A549 treated with DMSO at 1 μM for 4 hours (cell line): ENCODE measurements at places on chromosomes 6 and 20. TPM values are rescaled to one million over a fixed set of nuclear protein-coding genes. Genes with fewer than 3 reads are reported as not detected.

SAMD3 gene
- not detected in 5 replicates for total RNA-seq

SALL4 gene
- total RNA-seq = 1.3 to 2.2 TPM (median 1.6 TPM) in 5 replicates

VWA7 gene
- total RNA-seq = 1.4 to 2.0 TPM (median 1.8 TPM) in 5 replicates

TCF19 gene
- 13.2 to 16.2 TPM (median 14.4 TPM) in 5 replicates for total RNA-seq

TOMM34 gene
- total RNA-seq = 41.5 to 47.8 TPM (median 42.5 TPM) in 5 replicates

TGM2 gene
- 354 to 502 TPM (median 461 TPM) in 5 replicates for total RNA-seq

CTAGE9 gene
- not detected in 5 replicates for total RNA-seq

C6orf52 gene
- total RNA-seq = 1.7 to 2.8 TPM (median 2.0 TPM) in 5 replicates

SOX4 gene
- 12.3 to 21.7 TPM (median 16.2 TPM) in 5 replicates for total RNA-seq

SIRPD gene
- not detected in 5 replicates for total RNA-seq

LBP gene
- 0.79 to 1.5 TPM (median 1.3 TPM) in 5 replicates for total RNA-seq

RHAG gene
- 0.05 to 0.07 TPM in 2 of 5 replicates, not detected in the others for total RNA-seq

HLA-DQA2 gene
- not detected in 5 replicates for total RNA-seq

NRSN1 gene
- total RNA-seq = not detected in 5 replicates

CCN5 gene
- 24.1 to 33.0 TPM (median 26.6 TPM) in 5 replicates for total RNA-seq

MUC22 gene
- total RNA-seq = 0.01 to 0.02 TPM (median 0.02 TPM) in 3 of 5 replicates, not detected in the others

HTR1E gene
- total RNA-seq = not detected in 5 replicates

PDSS2 gene
- total RNA-seq = 5.4 to 6.8 TPM (median 6.4 TPM) in 5 replicates

NKX2-2 gene
- total RNA-seq = not detected in 5 replicates

GNRH2 gene
- total RNA-seq = 0.25 to 0.26 TPM in 2 of 5 replicates, not detected in the others

SLC26A8 gene
- total RNA-seq = not detected in 5 replicates
